ENCODE measurements at places on chromosomes 13 and 19. TPM values are rescaled to one million over a fixed set of nuclear protein-coding genes. Genes with fewer than 3 reads are reported as not detected.

Gene DOCK9
- total RNA-seq, result 59.0 TPM

- no peak for DNase-seq
Measured at GRCh38 chr13:29195456-29195855, 375.3 kb downstream of the MTUS2 start.

DNA sequence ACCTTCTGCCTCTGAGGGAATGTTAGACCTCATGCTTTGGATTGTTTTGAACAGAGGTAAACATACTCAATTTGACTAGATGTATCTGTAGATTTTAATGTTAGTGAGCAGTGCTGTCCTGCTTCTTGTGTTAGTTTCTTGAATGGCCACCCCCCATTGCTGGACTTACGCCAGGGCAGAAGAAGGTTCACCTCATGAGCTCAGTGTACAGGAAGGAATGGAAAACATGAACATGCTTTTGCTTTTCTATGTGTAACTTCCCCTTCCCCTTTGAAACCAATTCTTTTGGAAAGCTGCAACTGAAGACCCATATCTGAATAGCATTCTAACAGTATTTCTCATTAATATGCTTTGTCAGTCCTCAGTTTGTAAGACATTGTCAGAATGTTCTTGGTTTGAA is 32.3 kb downstream of the WASF3 start:
- DNase-seq, result no peak

DNA sequence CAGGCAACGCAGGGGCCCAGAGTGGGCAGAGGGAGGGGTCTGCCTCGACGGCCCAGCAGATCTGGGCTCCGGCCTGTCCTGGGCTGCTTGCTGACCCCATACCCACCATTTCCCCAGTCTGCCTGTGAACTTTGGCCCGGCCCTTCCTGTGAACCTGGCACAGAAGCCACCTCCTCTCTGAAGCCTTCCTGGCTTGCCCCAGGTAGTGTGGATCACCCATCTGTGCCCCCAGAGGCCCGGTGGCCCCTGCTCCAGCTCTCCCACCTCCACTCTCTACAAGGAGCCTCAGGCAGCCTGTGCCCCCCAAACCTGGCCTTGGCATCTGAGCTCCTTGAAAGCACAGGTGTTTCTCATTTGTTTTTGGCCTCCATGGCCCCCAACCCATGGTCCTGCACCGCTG is 15.7 kb downstream of the PLEKHF1 start:
- no peak for DNase-seq

GRCh38 chr19:15313649-15314279 is 18.6 kb downstream of the BRD4 start:
- no peak for DNase-seq

Gene ZIM2
- total RNA-seq, result not detected

GRCh38 chr19:293436-294110 is 2.4 kb upstream of the PLPP2 start:
- DNase-seq, result no peak

Gene FUT2
- not detected for total RNA-seq

DNA sequence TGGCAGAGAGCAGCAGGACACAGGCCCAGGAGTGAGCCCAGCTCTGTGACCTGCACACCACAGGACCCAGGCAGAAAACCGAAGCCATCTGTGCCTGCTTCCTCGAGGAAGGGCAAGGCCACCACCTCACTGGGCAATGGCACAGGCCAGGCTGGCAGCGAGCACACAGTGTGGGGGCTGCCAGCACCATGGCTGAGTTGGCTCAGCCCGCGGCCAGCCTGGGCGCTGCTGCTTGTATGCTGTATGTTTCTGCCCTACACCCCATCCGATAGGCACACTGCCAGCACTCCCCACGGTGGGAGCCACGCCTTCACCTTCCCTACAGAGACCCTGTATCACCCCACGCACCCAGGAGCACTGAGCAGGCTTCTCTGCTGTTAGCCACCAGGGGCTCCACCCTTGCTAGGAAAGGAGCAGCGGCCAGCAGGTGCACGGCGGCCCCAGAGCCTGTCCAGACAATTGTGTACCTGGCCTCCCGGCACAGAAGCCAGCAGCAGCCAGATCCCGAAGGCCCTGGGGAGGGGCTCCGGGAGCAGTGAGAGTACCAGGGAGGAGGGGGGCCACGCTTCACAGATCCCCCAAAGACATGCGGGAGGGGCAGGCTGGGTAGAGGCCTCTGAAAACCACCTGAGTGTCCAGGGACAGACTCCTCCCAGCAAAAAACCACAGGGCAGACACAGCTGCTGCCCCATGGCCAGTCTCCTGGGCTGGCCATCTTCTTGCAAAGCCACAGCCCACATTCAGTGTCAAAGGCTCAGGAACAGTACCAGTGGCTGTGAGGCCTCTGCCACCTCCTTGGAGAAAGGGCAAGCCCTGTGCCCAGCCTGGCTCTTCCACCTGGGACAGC is 56.1 kb downstream of the MLLT1 start:
- no peak for DNase-seq

GRCh38 chr19:43784241-43784980 is 3.6 kb upstream of the KCNN4 start:
- peak; percentile 87 for DNase-seq

Gene METTL21C
- not detected for total RNA-seq

Gene CADM4
- total RNA-seq, result 0.57 TPM

DNA sequence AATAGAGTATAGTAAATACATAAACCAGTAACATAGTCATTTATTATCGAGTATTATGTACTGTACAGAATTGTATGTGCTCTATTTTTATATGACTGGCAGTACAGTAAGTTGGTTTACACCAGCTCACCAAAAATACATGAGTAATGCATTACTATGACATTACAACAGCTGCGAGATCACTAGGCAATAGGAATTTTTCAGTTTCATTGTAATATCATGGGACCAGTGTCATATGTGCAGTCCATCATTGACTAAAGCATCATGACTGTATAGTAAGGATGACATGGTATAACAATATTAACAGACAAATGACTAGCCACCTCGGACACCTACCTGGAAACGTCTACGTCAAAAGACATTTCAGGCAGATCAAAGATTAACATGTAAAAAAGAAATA is 33.6 kb downstream of the ATP7B start:
- no peak for DNase-seq

DNA sequence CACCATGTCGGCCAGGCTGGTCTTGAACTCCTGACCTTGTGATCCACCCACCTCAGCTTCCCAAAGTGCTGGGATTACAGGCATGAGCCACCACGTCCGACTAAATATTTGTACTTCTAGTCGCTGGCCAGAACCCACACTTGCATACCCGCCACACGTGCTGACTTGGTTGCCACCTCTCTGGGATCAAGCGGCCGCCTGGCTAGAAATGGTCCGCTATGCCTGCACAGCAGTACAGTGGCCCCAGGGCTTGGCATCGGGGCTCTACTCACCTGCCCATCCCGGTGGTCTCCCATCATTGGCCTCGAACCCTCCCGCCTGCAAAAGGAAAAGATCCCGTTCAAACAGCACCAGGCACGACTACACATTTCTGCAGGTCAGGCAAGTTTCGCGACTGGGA is 23.7 kb upstream of the TINCR start:
- DNase-seq, result no peak

DNA sequence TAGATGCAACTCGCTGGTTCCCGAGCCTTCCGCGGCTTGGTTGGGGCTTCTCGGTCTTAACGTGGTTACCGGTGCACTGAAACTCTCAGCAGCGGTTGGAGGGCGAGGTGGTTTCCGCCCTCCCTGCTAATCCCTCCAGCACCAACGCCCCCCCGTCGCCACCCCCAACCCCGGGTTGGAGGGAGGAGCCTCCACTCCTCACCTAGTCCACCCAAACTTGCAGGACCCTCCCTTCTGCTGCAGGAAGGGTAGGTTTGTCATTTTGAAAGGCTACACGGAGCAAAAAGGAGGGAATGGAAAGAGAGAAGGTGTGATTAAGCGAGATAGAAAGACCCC is 465.0 kb downstream of the ITGBL1 start:
- no peak for DNase-seq

Gene NPAS1
- not detected for total RNA-seq

DNA sequence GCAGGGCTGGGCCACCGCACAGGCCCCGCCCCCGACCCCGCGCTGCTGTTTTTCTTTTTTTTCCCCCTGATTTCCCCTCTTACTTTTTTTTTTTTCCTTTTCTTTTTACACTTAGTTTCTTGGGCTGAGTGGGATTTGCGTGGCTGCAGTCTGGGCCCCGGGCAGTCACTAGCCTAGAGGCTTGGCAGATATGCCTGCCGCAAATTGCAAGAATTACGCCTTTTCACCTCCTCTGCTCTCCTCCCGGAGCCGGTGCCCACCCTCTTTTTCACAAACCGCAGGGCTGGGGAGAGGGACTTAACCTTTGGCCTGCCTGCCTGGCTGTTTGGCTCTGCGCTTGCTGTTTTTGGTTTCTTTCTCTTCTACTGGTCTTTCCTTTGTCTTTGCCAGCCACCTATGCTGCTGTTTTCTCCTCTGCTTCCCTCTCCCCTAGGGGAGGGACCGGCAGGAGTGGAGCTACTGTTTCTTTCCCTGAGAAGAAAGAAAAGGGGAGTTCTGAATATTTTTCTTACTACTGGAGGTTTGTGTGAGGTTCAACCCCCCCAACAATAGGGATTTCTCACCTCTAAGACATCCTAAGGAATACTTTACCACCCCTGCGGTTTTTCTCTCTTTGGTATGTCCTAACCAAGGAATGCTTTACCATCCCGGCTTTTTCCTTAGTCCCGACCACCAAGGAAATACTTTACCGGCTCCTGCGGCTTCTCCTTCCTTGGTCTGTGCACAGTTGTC is 11.0 kb downstream of the ZNF552 start:
- DNase-seq, result no peak

Gene CD33
- total RNA-seq, result 0.65 TPM

DNA sequence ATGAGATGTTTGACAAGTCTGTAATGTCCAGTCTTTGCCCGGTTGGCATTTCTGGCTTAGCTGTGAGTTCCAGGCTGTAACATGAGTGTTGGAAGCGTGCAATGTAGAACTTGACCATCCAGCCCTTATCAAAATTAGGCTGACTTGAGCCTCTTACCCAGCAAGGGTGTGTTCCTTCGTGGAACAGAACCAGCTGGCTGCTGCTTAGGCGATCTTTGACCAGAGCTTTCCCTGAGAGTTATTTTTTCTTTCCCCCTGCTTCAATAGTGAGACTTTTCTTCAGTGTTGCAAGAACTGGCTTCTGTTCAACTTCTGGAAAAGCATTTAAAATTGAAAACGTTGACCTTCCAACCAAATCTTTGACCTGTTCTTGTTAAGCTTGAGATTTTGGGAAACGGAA is 6.5 kb downstream of the TNFSF13B start:
- no peak for DNase-seq

- peak; percentile 64 for DNase-seq
Measured at GRCh38 chr13:40776232-40776631, 5.2 kb upstream of the MRPS31 start.

Gene SPRED3
- total RNA-seq, result 5.5 TPM

DNA sequence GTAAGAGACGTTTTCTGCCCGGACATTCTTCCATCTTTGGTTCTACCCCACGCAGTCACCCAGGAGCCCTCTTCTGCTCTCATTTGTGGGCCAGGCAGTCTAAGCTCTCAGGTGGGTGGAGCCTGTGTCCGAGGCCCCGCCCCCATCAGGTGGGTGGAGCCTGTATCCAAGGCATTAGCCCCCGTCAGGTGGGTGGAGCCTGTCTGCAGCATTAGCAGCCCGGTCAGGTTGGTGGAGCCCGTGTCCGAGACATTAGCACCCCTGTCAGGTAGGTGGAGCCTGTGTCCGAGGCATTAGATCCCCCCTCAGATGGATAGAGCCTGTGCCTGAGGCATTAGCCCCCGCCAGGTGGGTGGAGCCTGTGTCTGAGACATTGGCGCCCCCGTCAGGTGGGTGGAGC is 45.5 kb upstream of the C13orf46 start:
- peak; percentile 57 for DNase-seq

Gene NBEA
- 0.26 TPM for total RNA-seq

Gene TMC4
- 0.26 TPM for total RNA-seq

DNA sequence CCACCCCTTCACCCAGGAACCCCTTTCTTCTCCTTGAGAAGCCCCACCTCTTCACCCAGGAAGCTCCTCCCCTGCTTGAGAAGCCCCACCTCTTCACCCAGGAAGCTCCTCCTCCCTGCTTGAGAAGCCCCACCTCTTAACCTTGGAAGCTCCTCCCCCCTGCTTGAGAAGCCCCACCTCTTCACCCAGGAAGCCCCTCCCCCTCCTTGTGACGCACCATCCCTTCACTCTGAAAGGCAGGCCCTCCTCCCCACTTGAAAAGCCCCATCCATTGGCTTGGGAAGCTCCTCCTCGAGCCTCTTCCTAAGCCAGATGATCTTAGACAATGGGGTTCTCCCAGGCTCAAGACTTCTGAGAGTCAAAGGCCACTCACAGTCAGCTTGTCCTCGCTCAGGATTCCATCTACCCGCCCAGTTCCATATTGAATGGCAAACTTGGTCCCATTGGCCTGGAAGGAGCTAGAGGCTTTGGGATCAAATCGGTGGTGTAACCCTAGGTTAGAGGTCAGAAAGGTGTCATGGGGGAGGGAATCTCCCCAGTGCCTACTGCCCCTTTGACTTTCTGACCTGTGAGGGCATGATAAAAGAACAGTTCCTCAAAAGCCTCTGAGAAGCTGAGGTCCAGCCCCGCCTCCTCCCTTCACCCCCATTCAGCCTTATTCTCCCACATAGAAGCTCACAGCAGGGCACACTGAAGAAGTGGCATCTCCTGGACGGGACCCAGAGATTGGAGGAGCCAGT is 4.0 kb downstream of the NAPSA start:
- peak; percentile 68 for DNase-seq

Gene CDC42EP5
- not detected for total RNA-seq

Gene CACNA1A
- 0.46 TPM for total RNA-seq

Gene CFAP97D2
- total RNA-seq, result not detected

DNA sequence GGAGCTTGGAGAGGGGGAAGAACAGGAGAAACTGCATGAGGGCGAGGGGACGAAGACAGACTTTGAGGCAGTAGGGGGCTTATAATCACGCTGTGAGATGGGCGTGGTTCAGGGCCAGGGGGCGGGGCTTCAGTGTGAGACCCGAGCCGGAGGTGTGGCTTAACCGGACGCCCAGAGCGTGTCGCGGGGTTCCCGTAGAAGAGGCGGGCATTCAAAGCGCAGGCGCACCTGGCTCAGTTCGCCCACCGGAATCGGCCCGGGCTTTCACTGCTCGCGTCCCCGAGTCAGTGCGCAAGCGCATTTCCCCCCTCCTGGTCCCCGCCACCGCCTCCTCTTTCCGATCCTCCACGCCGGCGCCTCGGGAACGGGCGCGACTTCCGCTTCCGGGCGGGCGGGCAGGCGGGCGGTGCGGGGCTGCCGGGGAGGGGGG is 225 bp upstream of the ZNF865 start:
- peak; percentile 100 for DNase-seq

DNA sequence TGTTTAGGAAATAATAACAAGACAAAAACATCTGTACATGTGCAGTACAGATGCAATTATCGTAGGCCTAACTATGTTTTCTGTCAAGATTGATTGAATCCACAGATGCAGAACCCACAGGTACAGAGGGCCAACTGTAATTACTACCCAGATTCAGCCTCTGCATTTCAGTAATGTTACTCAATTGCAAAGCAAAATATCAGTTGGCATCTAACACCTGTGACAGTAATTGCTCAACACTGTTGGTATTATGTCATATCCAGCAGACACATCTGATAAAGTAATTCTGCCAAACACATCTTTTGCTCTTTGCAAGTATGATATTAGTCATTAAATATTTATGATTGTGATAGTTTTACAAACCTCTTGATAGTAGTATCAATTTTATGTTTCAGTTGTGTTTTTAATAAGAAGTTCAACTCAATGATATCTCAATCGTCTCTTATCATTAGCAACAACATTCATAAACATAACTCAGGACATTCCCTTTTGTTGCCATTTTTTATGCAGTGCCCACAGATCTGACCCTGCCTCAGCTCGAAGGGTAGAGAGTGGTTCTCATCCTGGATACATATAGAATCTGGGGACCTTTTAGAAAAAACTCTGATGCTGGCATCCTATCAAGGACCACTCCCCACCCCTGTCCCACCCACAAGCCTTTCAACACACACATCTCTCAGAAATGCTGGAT is 104.7 kb downstream of the MYCBP2 start:
- no peak for DNase-seq
